ENCODE measurements at places on chromosomes 3 and 15.

DNA sequence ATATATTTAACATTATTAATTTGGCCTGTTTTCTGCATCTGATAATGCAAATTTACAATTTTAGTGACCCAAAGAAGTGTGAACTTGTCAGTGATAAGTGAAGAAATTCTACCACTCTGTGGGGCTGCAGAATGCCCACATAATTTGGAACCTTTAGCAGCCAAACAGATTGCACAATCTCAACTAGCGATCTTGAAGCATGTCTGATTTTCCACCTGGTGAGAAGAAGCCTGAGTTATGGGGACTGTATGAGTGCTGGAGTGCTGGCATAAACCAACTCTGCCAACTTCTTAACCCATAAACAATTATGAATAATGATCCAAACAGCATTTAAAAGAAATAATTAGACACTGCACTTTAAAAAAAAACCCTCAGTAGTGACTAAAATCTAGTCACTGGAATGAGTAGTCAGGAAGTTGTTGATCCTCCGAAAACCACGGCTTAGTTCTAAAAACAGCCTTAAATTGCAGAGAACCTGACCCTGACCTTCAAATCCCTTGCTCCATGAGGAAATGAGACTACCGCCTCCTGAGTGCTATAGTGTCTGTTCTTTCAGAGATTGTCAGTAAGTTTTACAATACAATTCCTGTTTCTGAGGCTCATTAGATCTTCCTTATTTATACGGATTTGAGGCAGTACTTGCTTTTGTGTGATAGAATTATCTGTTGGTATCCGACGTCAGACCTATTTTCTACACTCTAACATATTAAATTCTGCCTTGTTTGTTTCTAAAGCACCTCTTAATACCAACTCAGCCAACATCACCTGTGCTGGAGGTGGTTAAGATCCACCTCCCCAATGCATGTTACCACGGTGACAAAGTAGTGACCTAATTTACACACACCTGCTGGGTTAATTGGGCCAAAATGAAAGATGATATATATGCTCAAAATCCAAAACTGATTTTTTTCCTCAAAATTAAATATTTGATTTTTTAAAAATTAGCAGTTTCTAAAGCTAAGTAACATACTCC, 267.7 kb downstream of the ZBTB20 start:
- DNase-seq = no peak

- no peak for DNase-seq
These were observed 93.4 kb downstream of the NEDD4 start for GRCh38 chr15:55900019-55900418.

GRCh38 chr15:27937851-27938250, 161.3 kb downstream of the OCA2 start:
- no peak for DNase-seq

DNA sequence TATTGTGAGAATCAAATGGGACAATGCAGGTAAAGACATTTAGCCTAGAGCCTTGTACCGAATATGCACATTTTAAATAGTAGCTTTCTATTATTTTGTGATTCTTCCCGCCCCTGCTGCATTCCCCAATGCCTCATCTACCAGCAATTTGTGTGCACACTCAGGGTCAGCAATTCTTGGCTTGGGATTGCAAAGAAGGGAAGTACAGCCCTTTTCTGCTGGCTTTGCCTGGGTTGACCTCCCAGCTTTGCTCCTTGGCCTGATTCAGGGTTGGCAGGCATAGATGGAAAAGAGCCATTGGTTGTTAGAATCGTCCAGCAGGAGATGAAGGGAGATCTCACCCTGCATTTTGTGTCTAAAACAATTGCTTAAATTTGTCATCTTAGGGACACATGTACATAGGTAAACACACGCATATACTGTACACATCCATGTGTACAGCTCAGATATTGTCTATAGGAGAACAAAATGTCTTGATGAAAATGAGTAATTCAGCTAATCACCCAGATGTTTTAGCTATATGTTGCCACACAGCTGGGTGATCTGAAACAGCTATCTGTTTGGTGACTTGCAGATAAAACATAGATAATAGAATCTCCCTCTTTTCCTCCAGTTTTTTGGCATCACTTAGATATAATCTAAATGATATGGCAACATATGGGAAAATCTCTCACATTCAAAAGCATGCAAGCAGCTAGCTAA, 340.9 kb upstream of the TBL1XR1 start:
- DNase-seq = no peak

- DNase-seq = no peak
These were observed 31.2 kb downstream of the MAGEF1 start for GRCh38 chr3:184680385-184681345.

GRCh38 chr3:146163584-146163983, 2.6 kb upstream of the PLOD2 start:
- no peak for DNase-seq

All from activated CD8-positive, alpha-beta memory T cell treated with anti-CD3 and anti-CD28 coated beads for 4 hours (primary cell).